ENCODE measurements at places on chromosomes 7 and 10.

DNA sequence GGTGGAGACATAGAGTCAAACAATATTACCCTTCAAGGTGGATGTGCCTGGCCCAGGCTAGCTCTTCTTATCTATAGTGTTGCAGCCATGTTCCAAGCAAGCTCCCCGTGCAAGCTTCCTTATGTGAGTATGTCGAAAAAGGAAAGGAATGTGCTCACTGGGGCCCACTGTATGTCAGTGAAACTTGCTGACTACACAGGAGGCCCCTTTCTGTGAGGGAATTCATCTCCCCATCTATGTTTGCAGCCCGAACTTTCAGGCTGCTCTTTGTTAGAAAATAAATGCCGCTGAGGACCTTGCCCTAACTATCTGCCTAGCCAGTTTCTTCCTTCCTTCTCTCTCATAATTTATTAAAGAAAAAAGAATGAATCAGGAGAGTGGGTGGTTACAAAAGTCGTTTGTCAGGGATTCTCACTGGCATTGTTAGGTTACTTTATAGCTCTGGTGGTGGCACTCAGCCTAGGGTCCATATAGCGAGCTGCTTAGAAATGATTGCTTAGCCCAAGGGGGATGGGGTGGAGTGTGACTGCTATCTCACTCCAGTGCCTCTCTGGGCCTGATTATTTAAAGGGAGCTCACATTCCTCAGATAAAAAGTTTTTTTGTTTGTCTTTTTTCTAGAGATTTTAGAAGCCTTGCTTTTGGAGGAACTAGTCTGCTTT, 302.1 kb downstream of the ABCA13 start:
- DNase-seq, result no peak

GRCh38 chr10:125823663-125824251, 411 bp downstream of the BCCIP start:
- no peak for DNase-seq

DNA sequence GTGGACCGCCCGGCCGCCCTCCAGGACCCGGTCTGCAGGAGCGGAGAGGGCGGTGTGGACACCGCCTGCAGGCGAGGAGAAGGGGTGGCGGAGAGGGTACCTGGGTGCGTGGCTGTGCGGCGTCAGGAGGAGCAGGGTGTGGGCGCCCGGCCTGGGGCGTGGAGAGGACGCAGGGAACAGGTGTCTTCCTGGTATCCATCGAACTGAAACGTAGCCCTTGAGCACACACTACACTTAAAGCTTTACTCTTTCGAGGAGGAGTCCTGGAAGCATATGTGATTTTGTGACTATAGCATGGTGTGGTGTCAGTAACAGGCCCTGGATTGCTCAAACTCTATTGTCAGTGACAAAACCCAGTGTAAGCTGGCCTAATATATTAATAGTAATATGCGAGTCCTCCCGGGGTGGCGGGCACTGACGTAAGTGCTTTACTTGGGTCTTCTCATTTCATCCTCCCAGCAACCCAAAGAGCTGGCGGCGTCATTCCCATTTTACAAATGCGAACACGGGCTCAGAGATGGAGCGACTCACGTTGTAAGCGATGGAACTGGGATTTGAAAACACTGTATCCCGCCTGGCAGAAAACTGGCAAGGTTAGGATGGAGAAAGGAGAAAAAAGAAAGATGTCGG, 508 bp upstream of the TECPR1 start:
- DNase-seq, result no peak

- DNase-seq, result peak; percentile 9
These were observed 46.3 kb upstream of the RNF216 start for GRCh38 chr7:5827755-5828154.

- no peak for DNase-seq
These were observed 79.6 kb downstream of the SND1 start for GRCh38 chr7:127731431-127732080.

GRCh38 chr10:84258034-84258695, 13.3 kb downstream of the RGR start:
- DNase-seq, result no peak

- no peak for DNase-seq
These were observed 59.5 kb upstream of the ELMO1 start for GRCh38 chr7:37508118-37508517.

- DNase-seq, result no peak
These were observed 13.8 kb upstream of the GPR146 start for GRCh38 chr7:1030444-1031070.

DNA sequence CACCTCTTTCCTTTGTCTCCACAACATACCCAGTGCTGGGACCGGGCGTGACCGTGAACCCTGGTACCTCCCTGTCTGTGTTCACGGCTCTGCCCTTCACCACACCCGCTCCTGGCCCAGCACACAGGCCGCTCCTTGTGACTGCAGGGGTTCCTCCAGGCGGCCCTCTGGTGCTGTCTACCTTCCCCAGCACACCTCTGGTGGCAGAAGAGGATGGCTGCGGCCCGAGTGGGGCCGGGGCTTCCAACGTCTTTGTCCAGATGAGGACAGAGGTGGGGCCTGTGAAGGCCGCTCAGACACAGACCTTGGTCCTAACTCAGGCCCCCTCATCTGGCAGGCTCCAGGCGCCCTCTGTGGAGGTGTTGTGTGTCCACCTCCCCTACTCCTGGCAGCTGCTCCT, 55.4 kb upstream of the SGMS1 start:
- no peak for DNase-seq

DNA sequence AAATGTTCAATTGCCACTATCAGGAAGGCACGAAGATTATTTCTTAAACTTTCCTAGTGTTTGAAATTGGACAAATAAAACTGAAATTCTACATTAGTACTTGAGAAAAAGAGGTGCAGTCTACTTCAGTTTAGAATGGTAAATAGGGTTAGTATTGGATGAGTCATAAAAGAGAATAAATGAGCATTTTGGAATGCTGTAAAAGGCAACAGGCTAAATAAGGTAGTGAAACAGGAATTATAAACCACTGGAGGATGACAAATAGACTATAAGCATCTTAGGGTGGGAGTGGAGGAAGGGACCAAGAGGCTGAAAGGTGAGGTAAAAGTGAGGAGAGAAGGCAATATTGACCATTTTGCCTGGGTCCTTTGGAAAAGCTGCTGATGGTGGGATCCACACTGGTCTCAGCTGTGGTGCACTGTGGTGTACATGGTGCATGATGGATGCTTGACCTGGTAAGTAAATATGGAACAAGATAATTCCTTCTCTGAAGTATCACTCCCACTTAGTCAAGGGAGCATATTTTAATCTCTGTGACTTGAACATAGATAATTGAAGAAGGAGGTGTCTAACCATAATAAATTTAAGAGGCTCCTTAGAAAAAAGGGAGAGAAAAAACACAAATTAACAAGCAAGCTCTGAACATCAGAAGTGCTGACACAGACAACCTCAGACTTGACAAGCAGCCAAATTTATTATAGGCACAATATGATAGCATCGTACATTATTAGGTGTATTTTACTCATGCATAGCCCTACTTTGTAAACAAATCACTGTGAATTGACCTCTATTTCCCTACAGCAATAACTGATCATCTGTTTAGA, 76.4 kb upstream of the SCIN start:
- no peak for DNase-seq

GRCh38 chr7:117061751-117062150, 108.5 kb downstream of the ST7 start:
- DNase-seq, result peak; percentile 36

- DNase-seq, result no peak
These were observed 73.3 kb downstream of the MICALL2 start for GRCh38 chr7:1385809-1386622.

DNA sequence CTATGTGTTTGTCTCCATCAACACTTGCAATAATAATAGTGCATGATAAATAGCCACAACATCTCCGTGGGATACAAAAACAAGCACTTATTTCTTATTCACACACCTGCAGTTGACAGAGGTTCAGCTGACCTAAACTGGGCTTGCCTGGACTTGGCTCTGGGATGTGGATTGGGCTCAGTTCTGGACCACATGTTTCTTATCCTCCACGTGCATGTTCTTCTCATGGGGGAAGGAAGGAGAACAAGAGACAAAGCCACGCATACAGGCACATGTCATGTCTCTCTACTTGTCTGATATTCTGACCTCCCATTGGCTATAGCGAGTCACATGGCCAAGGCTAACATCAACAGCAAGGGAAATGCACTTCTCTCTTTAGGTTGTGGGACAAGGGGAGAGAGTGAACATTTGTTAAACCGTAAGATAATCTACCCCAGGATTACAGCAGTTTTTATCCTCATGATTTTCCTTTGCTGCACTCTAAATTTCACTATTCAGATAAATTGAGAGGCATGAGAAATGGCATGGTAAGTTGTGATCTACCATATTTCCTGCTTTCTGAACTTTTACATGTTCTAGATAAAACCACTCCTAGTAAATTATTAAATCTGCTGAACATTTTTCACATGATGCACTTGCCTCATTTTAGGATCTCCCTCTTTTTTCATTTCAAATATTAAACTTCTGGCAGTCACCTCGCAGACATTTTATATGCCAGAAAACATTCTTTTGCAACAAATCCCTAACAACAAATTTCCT, 33.7 kb downstream of the CFAP58 start:
- no peak for DNase-seq

- peak; percentile 66 for DNase-seq
These were observed 145.9 kb downstream of the SH3PXD2A start for GRCh38 chr10:103709341-103709920.

GRCh38 chr7:44849885-44850544, 2.1 kb upstream of the H2AZ2 start:
- no peak for DNase-seq

DNA sequence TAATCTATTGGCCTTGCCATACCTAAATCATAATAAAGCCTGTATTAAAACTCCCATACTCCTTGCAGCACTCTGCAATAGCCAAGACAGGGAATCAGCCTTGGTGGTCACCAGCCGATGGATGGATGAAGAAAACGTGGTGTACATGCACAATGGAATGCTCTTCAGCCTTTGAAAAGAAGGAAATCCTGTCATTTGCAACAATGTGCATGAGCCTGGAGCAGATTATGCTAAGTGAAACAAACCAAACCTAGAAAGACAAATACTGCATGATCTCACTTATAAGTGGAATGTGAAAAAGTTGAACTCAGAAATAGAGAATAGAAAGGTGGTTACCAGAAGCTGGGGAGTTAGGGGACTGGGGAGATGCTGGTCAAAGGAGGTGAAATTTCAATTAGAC, 218.5 kb downstream of the GRID1 start:
- DNase-seq, result no peak

- no peak for DNase-seq
These were observed 38.6 kb upstream of the ADD3 start for GRCh38 chr10:109968953-109969759.

DNA sequence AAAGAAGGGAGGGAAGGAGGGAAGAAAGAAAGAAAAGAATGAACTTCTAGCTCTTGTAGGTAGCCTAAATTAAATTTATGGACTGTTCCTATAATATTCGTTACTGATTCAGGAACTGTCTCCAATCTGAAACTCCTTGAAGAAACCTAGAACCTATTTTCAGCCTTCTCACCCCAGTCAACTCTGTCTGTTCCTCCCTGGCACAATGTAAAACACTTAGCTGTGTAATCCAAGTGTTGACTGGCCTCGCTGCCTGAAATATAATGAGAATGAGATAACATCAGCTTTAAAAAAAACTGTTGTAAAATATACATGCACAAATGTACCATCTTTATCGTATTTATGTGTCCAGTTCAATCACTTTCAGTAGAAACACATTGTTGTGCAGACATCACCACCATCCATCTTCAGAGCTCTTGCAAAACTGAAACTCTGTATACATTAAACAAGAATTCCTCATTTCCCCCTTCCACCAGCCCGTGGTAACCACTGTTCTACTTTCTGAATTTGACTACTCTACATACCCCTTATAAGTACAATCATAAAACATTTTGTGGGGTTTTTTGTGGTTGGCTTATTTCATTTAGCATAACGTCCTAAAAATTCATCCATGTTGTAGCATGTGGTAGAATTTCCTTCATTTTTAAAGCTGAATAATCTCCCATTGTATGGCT, 6.3 kb upstream of the C7orf33 start:
- no peak for DNase-seq

- peak; percentile 13 for DNase-seq
These were observed 91.2 kb upstream of the AHR start for GRCh38 chr7:17207220-17207619.

DNA sequence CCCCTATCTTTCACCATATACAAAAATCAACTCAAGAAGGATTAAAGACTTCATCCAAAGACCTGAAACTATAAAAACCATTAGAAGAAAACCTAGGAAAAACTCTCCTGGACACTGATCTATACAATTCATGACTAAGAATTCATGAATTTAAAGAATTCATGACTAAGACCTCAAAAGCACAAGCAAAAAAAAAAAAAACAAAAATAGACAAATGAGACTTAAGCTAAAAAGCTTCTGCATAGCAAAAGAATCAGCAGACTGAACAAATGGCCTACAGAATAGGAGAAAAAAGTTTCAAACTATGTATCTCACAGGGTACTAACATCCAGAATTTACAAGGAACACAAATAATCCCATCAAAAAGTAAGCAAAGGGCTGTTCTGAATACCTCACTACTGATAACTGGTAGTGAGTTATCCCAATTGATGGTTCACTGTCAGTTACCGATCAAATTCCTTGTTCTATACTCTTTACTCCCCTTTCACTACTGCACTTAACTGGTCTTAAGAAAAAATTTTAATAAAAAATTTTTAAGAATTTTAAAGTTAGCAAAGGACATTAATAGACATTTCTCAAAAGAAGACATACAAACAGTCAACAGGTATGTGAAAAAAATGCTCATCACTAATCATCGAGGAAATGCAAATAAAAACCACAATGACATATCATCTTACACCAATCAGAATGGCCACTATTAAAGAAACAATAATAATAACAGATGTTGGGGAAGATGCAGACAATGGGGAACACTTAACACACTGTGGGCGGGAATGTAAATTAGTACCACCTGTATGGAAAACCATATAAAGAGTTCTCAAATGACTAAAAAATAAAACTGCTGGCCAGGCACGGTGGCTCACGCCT, 33.2 kb downstream of the KMT2C start:
- DNase-seq, result peak; percentile 55

- no peak for DNase-seq
These were observed 12.8 kb upstream of the DNAAF5 start for GRCh38 chr7:713488-714230.

- DNase-seq, result peak; percentile 89
These were observed 121.2 kb downstream of the EMX2 start for GRCh38 chr10:117663750-117664149.

DNA sequence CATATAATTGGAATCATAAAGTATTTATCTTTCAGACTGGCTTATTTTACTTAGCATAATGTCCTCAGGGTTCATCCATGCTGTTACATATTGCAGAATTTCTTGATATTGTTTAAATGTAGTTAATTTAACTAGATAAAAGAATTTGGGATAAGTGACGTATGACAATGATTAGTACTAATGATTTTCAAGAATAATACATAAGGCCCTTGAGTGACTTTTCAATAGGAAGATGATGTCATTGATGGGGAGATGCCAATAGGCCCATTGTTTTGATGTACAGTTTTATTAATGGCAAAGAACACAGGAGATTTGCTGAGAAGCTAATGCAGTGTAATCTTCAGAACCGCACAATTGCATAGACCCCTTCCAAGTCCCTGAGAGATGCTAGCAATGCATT, 537.4 kb upstream of the PHF14 start:
- no peak for DNase-seq
